Renal pelvis (tissue), 12 donors: ENCODE measurements at places on chromosomes 7 and 10. TPM values are rescaled to one million over a fixed set of nuclear protein-coding genes. Genes with fewer than 3 reads are reported as not detected.

The STEAP1B gene
- polyA plus RNA-seq, result 1.2 TPM

The TMEM236 gene
- 0.24 TPM for polyA plus RNA-seq

The LEP gene
- 0.40 TPM for polyA plus RNA-seq

- no peak for DNase-seq
These were observed 13.8 kb upstream of the CLIP2 start for GRCh38 chr7:74275401-74275881.

DNA sequence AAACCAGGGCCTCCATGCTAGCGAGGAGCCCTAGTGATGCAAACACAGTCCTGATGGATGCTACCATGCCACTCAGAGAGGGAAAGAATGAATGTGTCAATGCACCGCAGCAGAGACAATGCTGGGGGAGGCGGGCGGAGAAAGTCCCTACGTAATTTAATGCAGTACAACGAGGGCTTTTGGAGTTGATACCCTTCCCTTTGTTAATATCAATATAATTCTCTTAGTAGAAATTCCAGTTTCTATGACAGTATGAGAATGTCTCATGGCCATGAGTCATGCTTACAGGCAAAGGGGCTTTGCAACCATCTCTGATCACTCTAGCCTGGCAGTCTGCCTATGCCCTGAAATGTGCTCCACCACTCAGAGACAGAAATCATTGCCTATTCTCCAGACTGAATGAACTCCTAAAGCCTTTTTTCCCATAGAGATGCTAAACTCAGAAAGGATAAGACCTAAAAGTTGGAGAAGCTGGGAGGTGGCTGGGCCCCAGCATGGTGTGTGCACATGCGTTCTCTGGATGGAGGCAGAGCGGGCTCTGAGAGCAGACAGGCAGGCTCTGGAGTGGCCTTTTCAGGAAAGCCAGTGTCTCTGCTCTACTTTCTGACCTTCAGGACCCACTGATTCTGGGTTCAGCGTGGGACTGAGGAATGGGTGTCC lies 20.3 kb upstream of the GIMAP2 start:
- no peak for DNase-seq
